Stimulated activated CD4-positive, alpha-beta T cell treated with anti-CD3 and anti-CD28 coated beads, Interleukin-4, amount 100 ng/mL, for 48 hours (primary cell): ENCODE measurements at places on chromosomes 7 and 10.
A peak's percentile ranks its signal among the peaks of the same experiment; 100 is the strongest.

- DNase-seq: no peak
These were observed 57.1 kb downstream of the SYPL1 start for GRCh38 chr7:106054971-106055532.

DNA sequence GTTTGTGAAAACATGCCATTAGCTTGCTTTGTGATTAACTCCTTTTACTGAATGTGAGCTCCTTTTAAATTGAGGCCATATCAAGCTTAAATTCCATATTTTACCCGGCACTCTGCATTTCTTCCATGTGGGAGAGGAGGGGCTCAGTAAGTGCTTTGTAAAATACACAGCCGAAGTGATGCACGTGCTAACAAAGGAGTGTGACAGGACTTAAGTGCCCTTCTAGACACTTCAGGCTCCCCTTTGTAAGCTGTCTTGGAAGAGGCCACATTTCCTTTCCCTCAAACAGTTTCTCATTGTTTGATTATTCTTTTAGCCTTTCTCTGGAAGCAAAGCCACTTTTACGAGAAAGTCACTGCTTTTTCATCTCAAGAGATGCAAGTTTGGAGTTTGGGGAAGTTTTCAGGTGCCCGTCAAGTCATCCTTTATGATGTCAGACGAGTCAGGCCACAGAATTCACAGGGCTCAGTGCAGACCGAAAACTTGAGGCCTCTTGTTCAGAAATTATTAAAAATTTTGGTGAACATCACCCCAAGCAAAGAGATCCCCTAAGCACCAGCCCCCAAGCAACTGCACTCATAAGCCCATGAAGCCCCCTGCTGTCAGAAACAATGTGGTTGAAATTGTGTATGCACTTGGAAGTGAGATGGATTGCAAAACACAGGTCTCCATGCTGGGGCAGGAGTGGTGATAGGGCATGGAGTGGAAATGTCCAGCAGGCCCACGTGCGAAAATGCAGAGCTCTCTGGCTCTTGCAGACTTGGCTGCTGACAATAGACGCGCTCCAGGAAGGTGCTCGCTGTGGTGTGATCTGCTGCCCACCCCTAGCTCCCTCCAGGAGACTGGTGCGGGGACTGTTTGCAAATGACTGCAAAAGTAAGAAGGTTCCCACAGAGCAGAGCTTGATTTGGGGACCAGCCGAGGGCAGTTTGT is 11.5 kb downstream of the IKZF1 start:
- DNase-seq: no peak

GRCh38 chr7:90593205-90593604 is 2.9 kb upstream of the CDK14 start:
- DNase-seq: no peak

- DNase-seq: peak; percentile 43
These were observed 116.6 kb downstream of the KLF6 start for GRCh38 chr10:3668276-3668965.

- no peak for DNase-seq
These were observed 57.5 kb downstream of the UNCX start for GRCh38 chr7:1290026-1290678.

- no peak for DNase-seq
These were observed 15.6 kb upstream of the AKR1C3 start for GRCh38 chr10:5078547-5079180.

GRCh38 chr10:99828464-99828863 is 46.0 kb downstream of the ABCC2 start:
- DNase-seq: no peak

DNA sequence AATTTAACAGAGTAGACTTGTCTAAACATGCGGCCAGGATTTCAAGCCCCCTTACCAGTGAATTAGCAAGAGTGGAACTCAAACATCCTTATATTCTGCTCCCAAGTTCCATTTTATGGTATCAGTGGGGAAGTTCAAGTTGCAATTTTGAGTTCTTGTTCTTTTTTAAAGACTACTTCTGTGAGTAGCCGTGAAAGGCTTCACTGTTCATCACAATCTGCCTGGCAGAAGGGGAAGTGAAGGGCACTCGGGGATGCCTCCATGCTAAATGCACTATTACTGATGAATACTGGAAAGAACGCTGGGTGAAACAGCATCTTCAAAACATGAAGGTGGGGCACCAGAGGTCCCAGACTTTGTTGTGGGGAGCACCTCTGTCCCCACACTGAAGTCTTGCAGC is 22.4 kb upstream of the FGL2 start:
- DNase-seq: no peak

DNA sequence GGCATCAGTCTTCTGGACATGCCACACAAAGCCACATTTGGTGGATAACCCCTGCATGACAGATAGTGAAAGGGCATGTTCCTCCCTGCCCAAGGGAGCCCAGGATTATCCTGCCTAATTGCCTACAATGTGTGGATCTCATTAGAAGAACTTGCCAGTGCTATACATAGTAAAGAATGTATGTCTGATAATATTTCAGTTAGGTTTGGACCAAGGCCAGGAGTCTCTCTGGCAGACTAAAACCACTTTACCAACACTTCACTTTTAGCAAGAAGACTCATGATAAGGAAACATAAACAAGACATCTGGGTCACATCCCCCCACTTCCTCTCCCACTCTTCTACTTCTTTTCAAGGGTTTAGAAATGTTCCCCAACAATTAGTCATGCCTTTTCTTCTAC is 196.7 kb downstream of the MTERF1 start:
- no peak for DNase-seq

DNA sequence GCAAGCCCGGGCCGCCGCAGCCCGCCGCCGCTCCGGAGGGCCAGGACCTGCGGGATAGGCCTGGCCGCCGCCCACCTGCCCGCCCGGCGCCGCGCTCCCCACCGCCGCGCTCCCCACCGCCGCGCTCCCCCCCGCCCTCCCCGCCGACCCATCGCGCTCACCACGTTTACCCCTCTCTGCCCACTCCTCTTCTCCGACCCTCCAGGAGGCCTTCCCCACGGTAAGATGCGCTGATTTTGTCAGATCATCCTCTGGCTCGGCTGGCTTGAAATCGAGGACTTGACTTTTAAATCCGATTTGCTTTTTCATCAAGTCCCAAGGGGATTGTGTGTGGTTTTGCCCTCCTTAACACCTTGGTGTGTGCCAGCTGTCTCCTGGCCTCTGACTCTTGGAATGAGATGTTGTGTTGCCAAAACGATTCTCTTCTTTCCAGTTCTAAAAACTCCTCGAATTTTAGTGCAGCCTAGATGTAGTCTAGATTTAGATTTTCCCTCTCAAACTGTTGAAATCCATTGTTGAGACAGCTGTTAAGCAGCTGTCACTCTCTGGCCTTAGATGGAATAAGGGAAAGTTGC is 738 bp downstream of the POM121 start:
- DNase-seq: no peak

DNA sequence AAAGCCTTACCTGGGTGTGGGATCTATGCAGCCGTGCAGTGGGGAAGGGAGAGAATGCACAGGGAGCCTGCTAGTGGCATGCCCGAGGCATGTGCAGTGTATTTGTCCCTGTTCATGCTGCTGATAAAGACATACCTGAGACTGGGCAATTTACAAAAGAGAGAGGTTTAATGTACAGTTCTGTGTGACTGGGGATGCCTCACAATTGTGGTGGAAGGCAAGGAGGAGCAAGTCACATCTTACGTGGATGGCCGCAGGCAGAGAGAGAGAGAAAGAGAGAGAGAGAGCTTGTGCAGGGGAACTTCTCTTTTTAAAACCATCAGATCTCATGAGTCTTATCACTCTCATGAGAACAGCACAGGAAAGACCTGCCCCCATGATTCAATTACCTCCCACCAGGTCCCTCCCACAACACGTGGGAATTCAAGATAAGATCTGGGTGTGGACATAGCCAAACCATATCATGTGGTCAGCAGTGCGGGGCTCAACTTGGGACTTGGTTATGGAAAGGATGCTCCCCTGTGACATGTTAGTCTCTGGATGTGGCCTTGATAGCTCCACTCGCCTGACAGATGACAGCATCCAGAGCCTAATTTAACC is 128.9 kb downstream of the DOCK1 start:
- no peak for DNase-seq

DNA sequence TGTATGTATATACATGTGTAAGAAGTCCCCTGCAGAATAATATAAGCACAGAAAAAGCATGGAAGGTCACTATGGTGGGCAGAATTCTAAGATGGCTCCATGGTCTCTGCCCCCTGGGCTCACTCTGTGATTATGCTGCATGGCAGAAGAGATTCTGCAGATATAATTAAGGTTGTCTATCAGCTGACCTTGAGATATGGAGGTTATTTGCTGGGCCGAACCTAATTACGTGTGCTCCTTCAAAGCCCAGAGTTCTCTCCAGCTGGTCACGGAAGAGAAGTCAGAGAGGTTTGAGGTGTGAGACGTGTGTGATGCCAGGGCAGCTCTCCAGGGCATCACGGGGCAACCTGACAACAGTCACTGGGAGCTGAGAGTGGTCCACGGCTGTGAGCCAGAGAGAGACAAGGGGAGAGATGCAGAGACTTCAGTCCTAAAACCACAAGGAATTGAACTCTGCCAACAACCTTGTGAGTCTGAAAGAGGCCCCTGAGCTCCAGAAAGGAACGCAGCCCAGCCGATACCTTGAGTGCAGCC is 11.5 kb downstream of the PAPOLB start:
- DNase-seq: no peak

DNA sequence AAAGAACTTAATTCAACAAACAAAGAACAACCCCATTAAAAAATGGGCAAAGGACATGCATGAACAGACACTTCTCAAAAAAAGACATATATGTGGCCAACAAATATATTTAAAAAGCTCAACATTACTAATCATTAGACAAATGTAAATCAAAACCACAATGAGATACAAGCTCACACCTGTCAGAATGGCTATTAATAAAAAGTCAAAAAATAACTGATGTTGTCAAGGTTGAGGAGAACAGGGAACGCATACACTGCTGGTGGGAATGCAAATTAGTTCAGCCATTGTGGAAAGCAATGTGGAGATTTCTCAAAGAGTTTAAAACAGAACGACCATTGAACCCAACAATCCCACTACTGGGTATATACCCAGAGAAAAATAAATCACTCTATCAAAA is 19.1 kb downstream of the ZFAND4 start:
- no peak for DNase-seq

- DNase-seq: no peak
These were observed 1.0 kb downstream of the SRGN start for GRCh38 chr10:69088801-69089501.

GRCh38 chr7:157818701-157819454 is 482.1 kb downstream of the DNAJB6 start:
- no peak for DNase-seq

DNA sequence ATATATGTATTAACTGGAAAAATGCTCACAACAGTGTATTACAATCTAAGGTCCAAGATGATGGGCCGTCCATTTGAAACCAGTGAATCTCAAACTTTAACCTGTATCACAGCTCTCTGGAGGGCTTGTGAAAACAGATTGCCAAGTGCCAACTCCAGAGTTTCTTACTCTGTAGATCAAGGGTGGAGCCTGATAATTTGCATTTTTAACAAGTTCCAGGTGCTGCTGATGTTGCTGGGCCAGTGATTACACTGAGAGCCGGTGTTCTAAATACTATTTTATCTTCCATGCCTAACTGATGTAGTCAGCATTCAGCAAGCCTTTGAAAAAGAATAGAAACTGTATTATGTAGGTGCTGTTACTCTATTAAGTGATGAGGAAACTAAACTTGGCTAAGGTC is 269.9 kb upstream of the FERD3L start:
- no peak for DNase-seq

GRCh38 chr10:124385627-124386185 is 33.0 kb downstream of the OAT start:
- DNase-seq: no peak

GRCh38 chr10:19922236-19922963 is 106.2 kb downstream of the PLXDC2 start:
- no peak for DNase-seq

GRCh38 chr10:121796342-121796741 is 131.5 kb downstream of the ATE1 start:
- DNase-seq: no peak

- no peak for DNase-seq
These were observed 30.7 kb downstream of the ACSL5 start for GRCh38 chr10:112404617-112405016.

DNA sequence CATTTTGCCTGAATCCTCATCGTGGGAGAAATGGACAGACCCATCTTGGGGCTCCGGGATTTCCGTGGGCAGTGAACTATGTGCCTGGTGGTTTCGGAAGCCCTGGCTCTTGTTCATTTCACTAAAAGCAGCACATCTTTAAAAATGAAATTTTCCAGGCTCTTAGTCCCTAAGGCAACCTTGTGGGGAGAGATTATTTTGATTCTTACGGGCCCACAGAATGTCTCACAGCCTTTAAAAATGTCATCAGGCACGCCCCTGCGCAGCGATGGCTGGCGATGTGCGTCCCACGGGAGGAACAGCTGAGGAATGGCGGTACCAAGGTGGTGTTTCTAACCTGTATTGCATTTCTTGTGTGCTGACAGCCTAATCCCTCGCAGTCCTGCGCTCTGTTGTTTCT is 189.7 kb downstream of the CCDC3 start:
- no peak for DNase-seq

DNA sequence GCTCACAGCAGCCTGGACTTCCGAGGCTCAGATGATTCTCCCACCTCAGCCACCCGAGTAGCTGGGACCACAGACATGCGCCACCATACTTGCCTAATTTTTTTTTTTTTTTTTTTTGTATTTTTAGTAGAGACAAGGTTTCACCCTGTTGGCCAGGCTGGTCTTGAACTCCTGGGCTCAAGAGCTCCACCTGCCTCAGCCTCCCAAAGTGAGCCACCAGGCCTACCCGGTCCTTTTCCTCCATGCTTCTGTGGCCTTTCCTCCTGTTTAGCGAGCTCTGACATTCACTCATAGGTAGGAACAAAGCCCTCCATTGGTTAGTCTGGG is 50.1 kb upstream of the SRPK2 start:
- DNase-seq: no peak

DNA sequence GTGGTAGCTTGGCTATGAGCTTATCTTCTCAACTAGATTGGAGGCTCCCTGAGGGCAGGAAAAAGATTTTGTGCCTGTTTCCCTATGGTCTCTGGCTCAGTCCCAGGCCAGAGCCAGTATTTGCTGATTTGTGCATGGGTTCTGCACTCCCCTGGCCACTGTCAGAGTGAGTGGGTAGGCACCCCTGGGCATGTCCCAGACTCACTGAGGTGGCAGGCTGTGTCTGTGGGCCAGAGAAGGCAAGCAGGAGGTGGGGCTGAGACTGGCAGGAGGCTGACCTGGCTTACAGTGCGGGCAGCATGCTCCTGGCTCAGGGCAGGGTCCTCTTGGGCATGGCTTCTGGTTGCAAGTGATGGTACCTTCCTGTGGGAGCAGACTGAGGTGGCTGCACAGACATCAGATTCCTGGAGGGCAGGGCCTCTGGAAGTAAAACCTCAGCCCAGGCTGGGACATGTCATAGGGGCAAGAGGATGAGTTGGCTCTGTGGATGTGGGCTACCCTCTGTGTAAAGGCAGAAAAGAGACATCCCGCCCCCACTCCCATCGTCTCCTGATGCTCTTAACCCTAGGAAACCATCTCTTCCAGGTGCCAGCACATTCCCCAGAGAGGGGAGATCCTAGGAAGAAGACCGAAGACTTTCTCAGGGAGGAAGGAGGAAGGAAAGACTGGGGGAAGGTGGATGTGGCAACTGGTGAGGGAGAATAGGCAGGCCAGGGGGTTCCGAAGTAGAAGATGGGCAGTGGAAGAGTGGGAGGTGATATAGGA is 4.3 kb downstream of the KCP start:
- no peak for DNase-seq

GRCh38 chr10:71392292-71392691 is 4.4 kb upstream of the CDH23 start:
- DNase-seq: no peak
